Cerebellum (tissue), 4 donors: ENCODE measurements at places on chromosomes 11 and 22. TPM values are rescaled to one million over a fixed set of nuclear protein-coding genes. Genes with fewer than 3 reads are reported as not detected.
A peak's percentile ranks its signal among the peaks of the same experiment; 100 is the strongest.

SLCO2B1 gene
- 16.2 TPM for total RNA-seq

BBOX1 gene
- total RNA-seq: 3.0 TPM

PRG3 gene
- not detected for total RNA-seq

FGF4 gene
- total RNA-seq: not detected

IGSF22 gene
- 0.45 TPM for total RNA-seq

MCM5 gene
- 35.8 TPM for total RNA-seq

MPZL2 gene
- total RNA-seq: 5.7 TPM

MB gene
- 0.82 TPM for total RNA-seq

- DNase-seq: peak; percentile 39
These were observed 59.5 kb downstream of the FAM168A start for GRCh38 chr11:73538381-73538872.

DNA sequence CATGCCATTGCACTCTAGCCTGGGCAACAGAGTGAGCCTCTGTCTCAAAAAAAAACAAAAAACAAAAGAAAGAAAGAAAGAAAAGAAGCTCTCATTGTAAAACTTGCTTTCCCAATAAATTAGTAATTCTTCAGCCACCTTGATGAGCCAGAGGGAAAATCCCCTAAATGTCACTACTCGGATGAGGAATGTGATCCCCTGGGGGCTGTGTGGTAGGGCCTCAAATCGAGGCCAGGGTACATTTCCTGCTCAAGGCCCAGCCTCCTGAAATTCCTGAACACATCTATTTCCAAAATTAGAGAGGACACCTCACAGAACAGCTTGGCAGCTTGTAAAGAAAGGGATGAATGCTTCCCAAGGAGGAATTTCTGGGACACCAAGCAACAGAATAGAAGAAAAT is 147.1 kb upstream of the SESN3 start:
- DNase-seq: no peak

GRCh38 chr22:22933100-22933806 is 45.6 kb downstream of the IGLL5 start:
- DNase-seq: no peak

- no peak for DNase-seq
These were observed 41.7 kb downstream of the CCDC83 start for GRCh38 chr11:85896876-85897275.

DNA sequence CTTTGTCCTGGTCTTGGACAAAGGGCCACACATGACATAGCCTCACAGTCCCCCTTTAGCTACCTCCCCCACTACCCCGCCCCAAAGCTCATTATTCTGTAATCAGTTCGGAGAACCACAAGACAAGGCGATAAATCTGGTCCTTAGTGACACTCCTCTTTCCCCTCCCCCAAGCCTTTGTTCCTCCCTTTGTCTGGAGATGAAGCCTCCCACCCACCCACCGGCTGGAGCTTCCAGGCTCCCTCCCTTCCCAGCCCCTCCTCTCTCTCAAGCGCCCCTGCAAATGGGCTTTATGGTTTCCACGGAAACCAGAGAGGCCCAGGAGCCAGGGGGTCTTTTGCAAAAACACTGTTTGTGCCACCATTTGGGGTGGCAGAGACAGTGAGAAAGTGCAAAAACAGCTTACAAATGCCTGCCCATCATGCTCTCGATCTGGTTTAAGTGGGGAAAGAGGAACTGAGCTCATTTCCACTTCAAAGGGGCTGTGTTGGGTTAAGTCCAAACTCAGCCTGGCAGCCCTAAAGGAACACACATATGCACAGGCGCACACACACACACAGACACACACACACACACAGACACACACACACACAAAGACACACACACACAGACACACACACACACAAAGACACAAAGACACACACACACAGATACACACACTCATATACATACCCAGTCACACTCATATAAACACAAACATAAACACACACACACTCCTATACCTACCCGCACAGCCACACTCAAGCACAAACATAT is 23.5 kb downstream of the APLNR start:
- no peak for DNase-seq

- peak; percentile 30 for DNase-seq
These were observed 9.4 kb downstream of the CDC45 start for GRCh38 chr22:19488884-19489843.

- no peak for DNase-seq
These were observed 6.1 kb downstream of the GNB1L start for GRCh38 chr22:19848298-19849224.

- no peak for DNase-seq
These were observed 4.5 kb downstream of the PPP2R5B start for GRCh38 chr11:64928957-64929356.

GRCh38 chr11:12275818-12276217 is 101.6 kb upstream of the PARVA start:
- no peak for DNase-seq

DNA sequence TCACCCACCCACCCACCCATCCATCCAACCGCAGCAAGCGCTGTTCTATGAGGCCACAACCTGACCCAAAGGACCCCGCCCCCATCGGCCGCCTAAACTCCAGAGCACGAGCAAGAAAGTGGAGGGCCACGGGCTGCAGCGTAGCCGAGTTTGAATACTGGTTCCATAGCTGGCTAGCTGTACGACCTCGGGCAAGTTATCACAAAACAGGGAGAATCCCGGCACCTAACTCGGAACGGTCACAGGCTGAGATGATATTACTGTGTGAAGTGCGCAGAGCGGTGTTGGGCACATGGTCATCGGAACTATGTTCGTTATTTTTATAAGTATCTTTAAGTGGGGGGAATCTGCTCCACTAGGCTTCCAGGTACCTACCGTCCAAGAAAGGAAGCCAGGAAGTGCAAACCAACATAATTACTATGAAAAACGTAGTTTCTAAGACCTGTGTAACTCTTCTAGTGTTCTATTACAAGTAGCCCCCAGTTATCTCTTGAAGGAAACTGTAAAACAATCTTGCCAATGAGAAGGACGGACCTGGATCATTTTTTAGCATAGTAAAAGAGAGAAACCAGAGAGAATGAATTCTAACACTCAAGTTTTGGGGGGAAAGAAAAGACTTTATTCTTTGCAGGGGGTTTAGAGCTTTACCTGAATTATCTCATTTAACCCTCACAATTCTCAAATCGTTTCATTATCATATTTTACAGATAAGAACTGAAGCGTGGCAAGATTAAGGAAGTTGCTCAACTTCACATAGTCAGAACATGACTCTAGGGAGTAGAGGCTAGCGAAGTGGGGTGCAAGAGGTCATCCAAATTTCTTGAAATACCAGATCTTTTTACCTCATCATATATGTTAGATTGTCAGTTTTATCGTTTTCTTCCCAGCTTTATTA is 663 bp upstream of the BUD13 start:
- no peak for DNase-seq

DNA sequence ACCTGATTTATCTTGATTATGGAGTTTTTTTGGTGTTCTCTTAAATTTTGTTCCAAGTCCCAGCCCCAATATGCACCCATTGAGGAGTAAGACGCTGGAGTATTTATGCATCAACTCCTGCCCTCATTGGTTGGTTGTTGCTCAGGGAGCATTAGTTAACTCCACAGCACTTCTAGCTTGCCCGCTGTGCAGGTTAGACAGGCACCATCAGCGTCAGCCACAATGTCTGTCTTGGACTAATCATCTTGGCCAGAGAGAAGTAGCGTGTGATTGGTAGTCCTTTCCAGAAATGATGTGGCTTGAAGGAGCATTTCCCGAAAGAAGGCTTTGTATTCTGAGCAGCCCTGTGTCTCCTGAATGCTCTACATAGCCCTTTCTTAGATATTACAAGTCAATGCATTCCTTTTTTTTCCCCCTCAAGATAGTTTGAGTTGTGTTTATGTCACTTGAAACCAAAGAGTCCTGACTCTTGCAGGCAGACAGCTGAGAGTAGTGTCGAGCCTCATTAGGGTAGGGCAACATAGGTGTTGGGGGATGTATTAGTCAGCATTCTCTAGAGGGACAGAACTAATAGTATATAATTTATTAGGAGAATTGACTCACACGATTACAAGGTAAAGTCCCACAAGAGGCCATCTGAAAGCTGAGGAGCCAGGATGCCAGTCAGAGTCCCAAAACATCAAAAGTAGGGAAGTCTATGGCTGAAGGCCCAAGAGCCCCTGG is 94.6 kb upstream of the RCN1 start:
- DNase-seq: no peak

DNA sequence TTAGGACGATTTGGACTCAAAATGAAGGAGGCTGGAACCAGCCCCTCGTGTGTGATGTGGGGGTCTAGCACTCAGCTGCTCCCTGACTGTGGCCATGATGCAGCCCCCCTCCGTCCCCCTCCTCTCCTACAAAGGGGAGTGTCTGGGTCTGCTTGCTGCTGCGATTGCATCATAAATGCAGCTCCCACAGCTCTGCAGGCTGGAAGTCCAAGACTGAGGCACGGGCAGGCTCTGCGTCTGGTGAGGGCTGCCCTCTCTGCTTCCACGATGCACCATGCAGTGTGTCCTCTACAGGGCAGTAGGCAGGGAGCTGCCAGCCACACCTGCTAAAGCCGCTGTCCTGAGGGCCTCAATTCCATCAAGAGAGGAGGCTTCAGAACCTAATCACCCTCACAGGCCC is 432.1 kb downstream of the BRD1 start:
- DNase-seq: no peak

DNA sequence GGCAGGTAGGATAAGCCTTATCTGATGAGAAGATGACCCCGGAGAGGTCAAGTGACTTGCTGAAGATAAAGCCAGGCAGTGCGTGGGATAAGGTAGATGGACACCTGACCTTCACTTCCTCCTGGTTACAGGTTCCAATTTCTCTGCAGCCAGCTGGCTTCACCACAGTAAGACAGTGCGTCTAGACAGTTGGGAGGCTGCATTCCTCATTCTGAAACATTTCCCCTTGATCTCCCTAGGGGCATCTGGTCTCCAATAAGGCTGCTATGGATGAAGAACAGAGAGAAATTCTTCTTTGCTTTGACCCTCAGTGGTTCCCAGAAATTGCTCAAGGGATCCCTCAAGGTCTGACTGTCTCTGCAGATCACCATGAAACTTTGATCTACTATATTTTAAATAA is 211.3 kb downstream of the MYO18B start:
- DNase-seq: no peak

- DNase-seq: peak; percentile 30
These were observed 8.2 kb downstream of the RRP7A start for GRCh38 chr22:42511401-42511891.

- no peak for DNase-seq
These were observed 29.8 kb downstream of the DAGLA start for GRCh38 chr11:61710019-61710418.

- DNase-seq: no peak
These were observed 30.8 kb upstream of the LDLRAD3 start for GRCh38 chr11:35912883-35913624.

- peak; percentile 84 for DNase-seq
These were observed 50.9 kb upstream of the CDON start for GRCh38 chr11:126113515-126113957.

DNA sequence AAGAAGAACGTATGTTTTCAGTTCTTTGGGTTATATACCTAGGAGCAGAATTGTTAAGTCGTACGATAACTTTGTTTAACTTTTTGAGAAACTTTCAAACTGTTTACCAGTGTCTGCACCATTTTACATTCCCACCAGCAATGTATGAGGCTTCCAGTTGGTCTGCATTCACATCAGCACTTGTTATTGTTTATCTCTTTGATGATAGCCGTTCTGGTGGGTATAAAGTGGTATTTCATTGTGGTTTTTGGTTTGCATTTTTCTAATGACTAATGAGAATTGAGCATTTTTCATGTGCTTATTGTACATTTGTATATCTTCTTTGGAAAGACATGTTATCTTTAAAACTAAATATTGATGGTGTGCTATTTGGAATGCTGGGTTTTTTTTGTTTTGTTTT is 59.8 kb downstream of the KDM2A start:
- no peak for DNase-seq

GRCh38 chr11:129395883-129396282 is 20.2 kb downstream of the BARX2 start:
- no peak for DNase-seq

- DNase-seq: no peak
These were observed 58.5 kb downstream of the SMCO4 start for GRCh38 chr11:93484716-93485115.

GRCh38 chr11:61503135-61503770 is 5.3 kb upstream of the LRRC10B start:
- no peak for DNase-seq

DNA sequence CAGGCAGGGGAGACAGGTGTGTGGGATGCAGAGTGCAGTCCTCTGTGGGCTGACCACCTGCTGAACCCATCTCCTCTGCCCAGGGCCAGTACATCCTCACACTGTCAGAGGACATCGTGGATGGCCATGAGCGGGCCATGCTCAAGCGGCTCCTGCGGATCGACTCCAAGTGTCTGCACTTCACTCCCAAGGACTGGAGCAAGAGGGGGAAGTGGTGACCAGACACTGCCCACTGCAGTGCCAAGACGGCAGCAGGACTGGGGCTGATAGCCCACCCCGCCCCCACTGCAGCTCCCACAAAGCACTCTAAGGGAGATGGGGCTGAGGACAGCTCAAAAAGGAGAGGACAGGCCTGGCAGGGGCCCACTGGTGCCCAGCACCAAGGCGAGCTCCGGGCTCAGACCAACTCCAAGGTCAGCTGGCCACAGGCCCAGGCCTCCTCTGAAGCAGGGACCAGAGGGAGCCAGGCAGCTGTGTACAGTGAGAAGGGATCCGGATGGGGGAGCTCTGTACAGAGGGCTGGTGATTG is 1.6 kb downstream of the RNASEH2C start:
- DNase-seq: no peak

- no peak for DNase-seq
These were observed 58.4 kb downstream of the PISD start for GRCh38 chr22:31603574-31603973.
